Large intestine (tissue), 12 donors: ENCODE measurements at places on chromosomes 2 and 18.

- H3K27ac ChIP-seq, result no peak overlapping the region
- DNase-seq, result no peak
- no peak overlapping the region for H3K4me3 ChIP-seq
- no peaks in the 10 kb centered on the region for H3K36me3 ChIP-seq
Observed at GRCh38 chr2:50777954-50778353, 254.0 kb downstream of the NRXN1 start.

DNA sequence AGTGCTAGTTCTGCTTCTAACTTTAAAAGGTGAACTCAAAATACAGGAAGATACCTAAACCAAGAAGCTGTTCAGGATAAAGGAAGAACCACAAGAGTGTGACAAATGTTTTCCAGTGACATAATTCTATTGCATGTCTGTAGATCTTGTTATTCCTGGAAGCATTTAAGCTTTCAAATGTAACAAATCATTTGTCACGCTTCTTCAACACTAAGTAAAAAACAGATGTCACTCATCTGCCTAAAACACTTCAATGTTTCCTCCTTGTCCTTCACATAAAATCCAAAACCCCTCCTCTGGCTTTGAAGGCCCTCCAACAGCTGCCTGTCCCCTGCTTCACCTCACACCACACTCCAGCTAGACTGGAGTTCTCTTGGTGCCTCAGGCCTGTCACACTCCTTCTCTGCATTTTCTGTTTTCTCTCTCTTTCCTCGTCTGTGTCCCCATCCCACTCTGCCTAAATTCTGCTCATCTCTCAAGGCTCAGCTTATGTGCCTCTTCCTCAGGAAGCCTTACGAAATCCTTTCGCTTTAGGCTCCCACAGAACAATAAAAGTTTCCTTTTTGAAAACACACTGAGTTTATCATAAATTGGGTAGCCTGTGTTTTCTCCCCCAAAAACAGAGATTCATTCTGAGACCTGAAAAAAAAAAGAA lies 6.4 kb upstream of the CLEC4F start:
- H3K27me3 ChIP-seq, result peaks cover 7% of the 10 kb centered on the region
- no peak for DNase-seq
- H3K36me3 ChIP-seq, result no peaks in the 10 kb centered on the region
- no peak overlapping the region for H3K27ac ChIP-seq
- no peak overlapping the region for H3K4me3 ChIP-seq

- no peaks in the 10 kb centered on the region for H3K36me3 ChIP-seq
- H3K4me1 ChIP-seq, result no peaks in the 10 kb centered on the region
- DNase-seq, result no peak
- H3K27me3 ChIP-seq, result no peaks in the 10 kb centered on the region
Observed at GRCh38 chr2:209519271-209519670, 95.4 kb downstream of the MAP2 start.

- no peak overlapping the region for H3K4me3 ChIP-seq
- H3K36me3 ChIP-seq, result no peaks in the 10 kb centered on the region
- H3K27me3 ChIP-seq, result no peaks in the 10 kb centered on the region
Observed at GRCh38 chr18:43825768-43826167, 548.5 kb upstream of the SYT4 start.
